ENCODE measurements at places on chromosomes 12 and 14.

GRCh38 chr12:14272956-14273912, 92.2 kb upstream of the ATF7IP start:
- peak; percentile 89 for DNase-seq

DNA sequence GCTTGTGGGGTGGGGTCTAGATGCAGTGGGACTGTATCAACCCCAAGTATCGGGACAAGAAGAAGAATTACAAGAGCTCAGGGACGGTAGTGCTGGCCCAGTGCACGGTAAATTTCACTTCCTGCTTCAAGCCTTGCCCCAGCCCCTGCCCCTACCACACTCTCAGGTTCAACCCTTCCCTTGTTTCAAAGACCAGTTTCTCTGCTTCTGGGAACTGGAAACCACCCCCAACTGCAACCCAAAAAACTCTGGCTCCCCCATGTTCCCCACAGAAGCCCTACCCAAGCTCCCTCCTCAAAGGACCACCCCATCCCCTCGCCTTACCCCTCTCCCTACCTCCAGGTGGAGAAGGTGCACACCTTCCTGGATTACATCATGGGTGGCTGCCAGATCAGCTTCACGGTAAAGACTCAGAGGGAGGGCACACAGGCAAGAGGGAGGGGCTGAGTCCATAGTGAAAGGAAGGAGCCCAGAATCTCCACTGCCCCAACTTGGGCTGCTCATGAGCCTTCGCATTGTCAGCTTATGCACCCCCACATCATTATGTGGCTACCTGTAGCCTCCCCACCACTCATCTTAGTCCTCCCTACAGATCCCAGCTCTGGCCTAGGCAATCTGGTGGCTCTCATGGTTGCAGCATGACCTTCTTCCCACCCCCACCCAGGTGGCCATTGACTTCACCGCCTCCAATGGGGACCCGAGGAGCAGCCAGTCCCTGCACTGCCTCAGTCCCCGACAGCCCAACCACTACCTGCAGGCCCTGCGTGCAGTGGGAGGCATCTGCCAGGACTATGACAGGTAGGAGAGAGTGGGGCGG, 4.3 kb downstream of the CPNE6 start:
- no peak for DNase-seq

DNA sequence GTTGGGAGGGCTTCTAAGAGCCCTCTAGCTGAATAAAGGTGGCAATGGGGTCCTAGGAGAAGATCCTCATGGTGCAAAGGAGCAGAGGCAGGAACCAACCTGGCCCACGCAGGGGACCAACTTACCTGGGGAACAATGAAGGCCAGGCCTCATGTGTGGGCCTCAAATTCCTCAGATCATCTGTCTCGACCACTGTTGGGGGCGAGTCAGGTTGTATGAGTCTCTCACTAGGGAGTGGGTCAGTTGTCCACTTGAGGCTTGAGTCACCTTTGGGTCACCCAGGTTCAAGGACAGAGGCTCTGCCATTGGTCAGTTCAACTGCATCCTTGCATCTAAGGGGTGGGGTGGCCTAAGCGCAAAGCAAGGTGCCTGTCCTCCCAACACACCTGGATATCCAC, 43.7 kb upstream of the BDKRB2 start:
- no peak for DNase-seq

- no peak for DNase-seq
Observed at GRCh38 chr12:51890133-51890464, 2.2 kb downstream of the ANKRD33 start.

- DNase-seq, result no peak
Observed at GRCh38 chr12:126994599-126994998, 1272.4 kb upstream of the TMEM132C start.

DNA sequence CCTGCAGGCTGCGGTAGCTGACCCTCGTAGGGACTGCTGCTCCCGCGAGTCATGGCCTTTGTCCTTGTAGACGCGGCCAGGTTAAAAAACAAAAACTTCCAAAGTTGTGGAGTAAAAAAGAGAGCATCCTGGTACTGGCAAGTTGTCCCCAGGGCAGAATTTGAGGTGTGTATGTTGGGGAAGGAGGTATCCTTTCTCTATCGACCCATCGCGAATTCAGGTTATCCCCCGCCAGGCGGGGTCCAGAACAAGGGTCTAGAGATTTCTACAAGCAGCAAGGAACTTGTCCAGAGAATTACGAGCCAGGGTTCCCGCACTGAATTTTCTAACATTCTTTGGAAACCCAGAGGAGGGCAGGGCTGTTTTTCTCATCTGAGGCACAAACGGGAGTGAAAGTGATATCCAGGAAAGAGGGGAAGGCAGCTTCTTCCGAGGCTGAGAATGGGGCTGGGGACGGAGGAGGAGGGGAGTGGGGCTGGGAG, 16.3 kb downstream of the TBX3 start:
- no peak for DNase-seq

DNA sequence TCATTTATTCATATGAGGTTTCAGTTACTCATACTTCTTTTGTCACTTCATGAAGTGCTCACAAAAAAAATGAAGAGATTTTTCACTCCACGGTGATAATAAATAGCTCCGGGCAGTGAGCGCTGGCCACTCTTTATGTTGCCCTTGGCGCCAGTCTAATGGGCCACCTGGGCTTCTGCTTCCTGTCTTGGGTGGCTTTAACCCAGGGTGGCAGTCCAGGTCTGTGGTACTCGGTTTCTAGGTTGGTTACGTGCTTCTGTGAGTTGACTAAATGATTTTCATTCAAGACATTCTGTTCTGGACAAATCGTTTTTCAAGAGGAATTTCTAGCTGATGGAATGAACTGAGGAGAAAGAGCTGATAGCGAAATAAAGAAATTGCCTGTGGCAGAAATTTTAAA, 34.6 kb upstream of the NID2 start:
- DNase-seq, result no peak
